ENCODE measurements at places on chromosomes 12 and 14.

- no peak overlapping the region for H3K4me3 ChIP-seq
- no peak for DNase-seq
- H3K27me3 ChIP-seq: no peaks in the 10 kb centered on the region
Observed at GRCh38 chr14:55805250-55805649, 225.2 kb downstream of the KTN1 start.

- DNase-seq: no peak
- no peaks in the 10 kb centered on the region for H3K27me3 ChIP-seq
- H3K27ac ChIP-seq: no peak overlapping the region
- no peaks in the 10 kb centered on the region for H3K36me3 ChIP-seq
Observed at GRCh38 chr12:130770413-130771028, 54.4 kb upstream of the RIMBP2 start.

DNA sequence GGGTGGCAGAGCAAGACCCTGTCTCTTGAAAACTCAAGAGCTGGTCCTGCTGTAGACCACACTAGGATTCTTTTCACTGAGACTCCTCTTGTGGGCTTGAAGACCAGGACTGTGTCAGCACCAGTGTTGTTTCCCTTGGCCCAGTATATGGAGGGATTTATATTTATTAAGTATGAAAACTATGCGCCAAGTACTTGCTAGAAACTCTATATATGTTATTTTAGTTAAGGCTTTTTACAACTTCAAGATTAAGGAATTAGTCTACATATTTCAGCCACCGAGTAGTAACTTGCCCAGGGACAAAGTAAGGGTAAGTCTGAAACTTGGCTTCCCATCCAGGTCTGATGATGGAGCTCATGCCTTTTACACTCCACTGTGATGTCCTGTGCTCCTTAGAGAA is 488.4 kb downstream of the PCNX1 start:
- peak overlapping the region; percentile 67 for H3K27ac ChIP-seq
- no peaks in the 10 kb centered on the region for H3K36me3 ChIP-seq
- H3K27me3 ChIP-seq: no peaks in the 10 kb centered on the region
- no peaks in the 10 kb centered on the region for H3K4me1 ChIP-seq

DNA sequence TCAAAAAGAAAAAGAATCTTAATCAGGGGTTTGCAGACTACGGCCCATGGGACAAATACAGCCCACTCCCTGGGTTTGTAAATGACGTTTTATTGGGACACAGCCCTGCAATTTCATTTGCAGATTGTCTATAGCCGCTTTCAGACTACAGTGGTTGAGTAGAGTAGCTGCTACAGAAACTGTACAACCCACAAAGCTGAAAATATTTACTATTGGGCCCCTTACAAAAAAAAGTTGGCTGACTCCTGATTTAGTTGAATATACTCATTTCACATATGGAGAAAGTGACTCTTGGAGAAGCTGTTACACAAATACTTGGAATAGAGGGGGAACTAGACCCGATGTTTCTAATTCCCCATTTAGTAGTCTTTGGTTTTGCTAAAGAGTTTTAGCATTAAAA is 162.5 kb upstream of the NOS1 start:
- H3K4me3 ChIP-seq: no peak overlapping the region
- no peaks in the 10 kb centered on the region for H3K36me3 ChIP-seq
- H3K4me1 ChIP-seq: no peaks in the 10 kb centered on the region
- no peak overlapping the region for H3K27ac ChIP-seq
- H3K27me3 ChIP-seq: no peaks in the 10 kb centered on the region

DNA sequence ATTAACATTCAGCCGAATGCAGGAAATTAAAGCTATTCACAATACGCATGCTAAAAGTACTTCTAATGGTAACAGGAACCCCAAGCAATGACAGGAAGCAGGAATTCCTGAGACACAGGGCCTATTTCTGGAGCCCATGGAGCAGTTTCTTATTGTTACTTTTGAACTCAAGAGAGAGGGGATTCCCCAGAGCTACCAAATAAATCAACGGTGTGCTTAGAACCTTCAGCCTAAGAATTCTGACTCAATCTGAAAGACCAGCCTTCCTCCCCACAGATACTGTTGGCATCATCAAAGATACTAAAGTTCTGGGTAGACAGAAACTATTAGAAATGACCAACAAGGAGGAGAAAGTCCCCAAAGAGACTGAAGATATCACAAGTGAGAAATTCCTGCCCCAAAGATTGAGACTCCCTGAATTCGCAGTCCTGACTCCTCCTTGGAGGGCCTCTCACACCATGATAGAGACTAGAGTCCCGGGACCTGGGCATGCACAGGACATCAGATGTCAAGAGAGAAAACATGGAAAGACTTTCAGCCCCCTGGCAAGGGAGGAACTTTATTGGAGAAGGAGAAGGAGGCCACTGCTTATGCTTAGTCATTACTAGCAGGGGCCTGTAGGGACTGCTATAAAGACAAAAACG is 32.7 kb downstream of the RTRAF start:
- no peak for DNase-seq
- no peaks in the 10 kb centered on the region for H3K27me3 ChIP-seq
- H3K36me3 ChIP-seq: peaks cover 1% of the 10 kb centered on the region
- H3K4me1 ChIP-seq: no peaks in the 10 kb centered on the region

GRCh38 chr12:64461634-64462414 is 9.9 kb downstream of the TBK1 start:
- H3K4me1 ChIP-seq: no peaks in the 10 kb centered on the region
- H3K27me3 ChIP-seq: no peaks in the 10 kb centered on the region
- no peaks in the 10 kb centered on the region for H3K36me3 ChIP-seq
- no peak overlapping the region for H3K27ac ChIP-seq
- no peak overlapping the region for H3K4me3 ChIP-seq

DNA sequence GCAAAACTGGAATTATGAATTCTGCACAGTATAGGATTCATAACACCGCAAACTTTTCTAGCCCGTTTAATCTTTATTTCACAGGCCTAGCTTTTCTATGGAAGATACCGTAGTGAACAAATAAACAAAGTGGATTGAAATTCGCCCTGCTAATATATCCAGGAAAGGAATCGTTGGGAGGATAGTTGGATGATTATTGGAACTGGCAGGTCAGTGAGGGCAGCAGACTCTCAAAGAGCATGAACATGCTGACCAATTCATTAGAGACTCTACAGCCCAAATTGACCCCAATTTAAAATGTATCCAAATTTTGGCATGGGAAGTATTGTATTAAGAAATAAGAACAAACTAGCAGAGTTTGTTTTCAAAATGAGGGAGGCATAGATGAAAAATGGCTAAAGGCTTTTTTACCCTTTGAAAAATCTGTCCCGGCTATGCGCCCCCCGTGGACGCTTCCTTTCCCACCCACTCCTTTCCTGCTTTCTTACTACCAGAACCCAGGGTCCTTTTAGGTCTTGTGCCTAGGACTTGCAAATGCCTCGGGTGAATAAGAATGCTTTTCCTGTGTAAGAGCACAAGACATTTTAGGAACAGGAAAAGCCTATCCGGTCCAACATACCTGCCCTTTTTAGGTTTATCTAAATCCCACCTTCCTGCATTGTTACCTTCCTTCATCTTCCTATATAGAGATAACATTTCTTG is 84.6 kb upstream of the PTPRB start:
- no peaks in the 10 kb centered on the region for H3K36me3 ChIP-seq
- H3K4me1 ChIP-seq: no peaks in the 10 kb centered on the region
- H3K4me3 ChIP-seq: no peak overlapping the region
- H3K27me3 ChIP-seq: peaks cover 1% of the 10 kb centered on the region
- H3K27ac ChIP-seq: no peak overlapping the region
- DNase-seq: no peak

DNA sequence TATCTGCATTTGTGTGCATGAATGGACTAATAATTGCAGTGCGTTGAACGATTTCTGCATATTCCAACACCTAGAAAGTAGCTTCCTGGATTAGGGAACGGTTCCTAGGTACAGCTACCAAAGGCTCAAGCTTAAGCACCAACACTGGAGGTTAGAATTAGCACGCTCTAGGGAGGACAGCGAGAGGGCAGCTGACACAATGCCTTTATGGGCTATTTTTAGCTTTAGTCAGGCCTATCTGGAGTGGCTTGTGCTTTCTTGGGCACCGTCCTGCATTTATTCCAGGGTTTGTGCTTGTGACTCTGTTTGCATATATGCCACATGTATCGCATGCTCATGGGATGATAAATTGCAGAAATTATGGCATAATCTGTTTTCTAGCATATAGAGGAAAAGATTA is 13.7 kb downstream of the ETV6 start:
- no peak for DNase-seq
- H3K27ac ChIP-seq: peak overlapping the region; percentile 47

DNA sequence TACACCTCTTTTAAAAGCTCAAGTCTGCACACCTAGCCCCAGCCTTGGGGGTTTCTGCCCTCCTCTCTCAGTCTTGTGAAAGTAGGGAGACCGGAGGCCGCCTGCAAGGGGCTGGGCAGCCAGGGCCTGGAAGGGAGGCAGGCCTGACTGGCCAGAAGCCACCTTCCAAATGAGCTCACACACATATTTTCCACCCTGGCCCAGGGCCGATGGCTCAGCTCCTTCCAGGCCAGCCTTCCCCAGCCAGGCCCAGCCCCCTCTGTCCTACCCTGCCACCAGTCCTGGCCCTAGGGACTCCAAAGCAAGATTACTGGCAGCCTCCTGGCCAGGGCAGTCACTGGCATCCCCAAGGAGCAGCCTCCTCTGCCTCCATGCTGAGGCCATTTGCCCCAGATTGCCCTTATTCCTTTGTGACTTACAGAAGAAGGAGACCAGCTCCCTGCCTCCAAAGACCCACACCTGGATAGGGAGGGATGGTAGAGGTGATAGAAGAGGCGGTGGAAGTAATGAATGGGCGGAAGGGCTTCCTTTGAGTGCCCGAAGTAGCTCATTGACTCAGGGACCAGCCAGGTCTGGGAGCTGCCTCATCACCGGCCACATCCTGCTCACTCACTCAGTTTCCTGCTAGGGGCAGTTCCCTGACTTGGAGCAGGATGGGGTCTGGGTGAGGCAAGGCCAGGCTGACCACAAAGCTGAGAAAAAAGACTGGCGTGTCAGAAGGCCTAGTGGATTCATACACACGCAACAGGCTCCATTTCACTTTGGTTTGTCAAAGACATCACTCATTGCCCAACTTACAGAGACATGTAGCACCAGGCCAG is 14.8 kb downstream of the MMP14 start:
- H3K27ac ChIP-seq: peak overlapping the region; percentile 53
- no peak overlapping the region for H3K4me3 ChIP-seq
- no peaks in the 10 kb centered on the region for H3K27me3 ChIP-seq
- no peaks in the 10 kb centered on the region for H3K4me1 ChIP-seq
- peak; percentile 95 for DNase-seq

DNA sequence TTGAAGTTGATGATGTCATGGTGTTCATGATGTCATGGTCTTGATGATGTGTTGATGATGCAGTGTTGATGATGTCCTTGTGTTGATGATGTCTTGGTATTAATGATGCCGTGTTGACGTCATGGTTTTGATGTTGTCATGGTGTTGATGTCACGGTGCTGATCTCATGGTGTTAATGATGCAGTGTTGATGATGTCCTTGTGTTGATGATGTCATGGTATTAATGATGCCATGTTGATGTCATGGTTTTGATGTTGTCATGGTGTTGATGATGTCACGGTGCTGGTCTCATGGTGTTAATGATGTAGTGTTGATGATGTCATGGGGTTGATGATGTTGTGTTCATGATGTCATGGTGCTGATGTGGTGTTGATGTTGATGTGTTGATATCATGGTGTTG is 48.0 kb upstream of the RIMBP2 start:
- H3K27me3 ChIP-seq: no peaks in the 10 kb centered on the region
- no peak overlapping the region for H3K27ac ChIP-seq
- no peaks in the 10 kb centered on the region for H3K36me3 ChIP-seq
- no peaks in the 10 kb centered on the region for H3K4me1 ChIP-seq
- no peak for DNase-seq
- no peak overlapping the region for H3K4me3 ChIP-seq

DNA sequence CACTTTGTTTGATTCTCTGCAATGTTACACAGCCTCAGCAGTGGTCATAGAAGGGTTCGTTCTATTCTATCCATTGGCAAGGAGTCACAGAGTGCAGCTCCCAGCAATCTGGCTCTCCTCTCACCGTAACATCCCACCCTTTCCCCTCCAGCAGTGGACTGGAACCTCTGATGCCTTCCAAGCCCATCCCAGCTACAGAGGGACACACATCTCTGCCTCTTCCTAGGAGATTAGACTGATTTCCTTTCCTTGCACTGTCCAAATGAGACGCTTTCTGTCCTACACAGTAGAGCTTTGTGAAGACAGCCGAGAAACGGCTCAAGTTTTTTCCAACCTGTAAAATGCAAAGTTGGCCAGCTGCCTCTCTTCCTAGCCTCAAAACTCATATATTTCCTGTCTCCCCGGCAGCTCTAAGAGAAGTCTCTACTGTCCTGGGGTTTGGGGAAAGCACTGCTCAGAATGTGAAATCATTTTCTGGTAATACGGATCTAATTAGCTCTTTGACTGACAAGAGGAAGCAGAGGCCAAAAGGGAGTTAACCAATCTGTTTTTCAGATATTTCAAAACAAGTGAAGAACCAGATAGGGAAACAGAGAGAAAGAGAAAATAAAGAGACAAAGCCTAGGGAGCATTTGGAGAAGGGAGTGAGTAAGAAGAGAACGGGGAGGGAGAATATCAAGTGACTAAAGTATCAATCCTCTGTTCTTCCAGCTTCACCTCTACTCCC is 516 bp downstream of the NINJ2 start:
- H3K4me3 ChIP-seq: peak overlapping the region; percentile 9
- peaks cover 2% of the 10 kb centered on the region for H3K4me1 ChIP-seq
- no peaks in the 10 kb centered on the region for H3K36me3 ChIP-seq
- no peaks in the 10 kb centered on the region for H3K27me3 ChIP-seq
- H3K27ac ChIP-seq: no peak overlapping the region

DNA sequence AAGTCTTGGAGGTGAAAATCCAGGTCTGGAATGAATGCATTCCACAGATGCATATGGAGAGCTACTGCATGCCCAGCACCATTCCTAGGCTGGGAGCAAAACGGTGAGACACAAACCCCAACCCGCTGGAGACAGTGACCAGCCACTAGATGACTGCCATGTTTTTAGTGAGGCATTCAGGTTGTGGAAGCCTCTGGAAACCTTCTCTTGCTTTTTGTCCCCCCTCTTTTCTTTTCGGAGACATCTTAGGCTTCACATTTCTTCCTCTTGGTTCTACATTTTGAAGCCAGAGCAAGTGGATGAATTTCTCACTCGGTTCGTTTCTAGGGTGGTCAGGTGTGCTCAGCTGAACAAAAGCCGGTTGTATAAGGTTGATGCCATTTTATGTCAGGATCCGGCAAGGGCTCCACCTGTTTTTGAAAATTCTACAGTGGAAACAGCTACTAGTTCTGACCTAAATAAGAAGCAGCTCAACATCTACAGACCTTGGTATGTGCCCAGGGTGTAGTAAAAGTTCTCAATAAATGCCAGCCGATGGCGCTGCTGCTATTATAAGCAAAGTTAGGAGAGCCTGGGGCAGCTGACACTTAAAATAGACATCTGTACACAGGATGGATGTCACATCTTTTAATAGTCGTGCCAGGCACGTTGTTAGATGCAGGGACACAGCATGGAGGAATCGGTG is 1.8 kb upstream of the ZNF839 start:
- H3K4me3 ChIP-seq: peak overlapping the region; percentile 30
- no peak for DNase-seq
- H3K27ac ChIP-seq: no peak overlapping the region
- H3K27me3 ChIP-seq: no peaks in the 10 kb centered on the region
- H3K4me1 ChIP-seq: no peaks in the 10 kb centered on the region
- no peaks in the 10 kb centered on the region for H3K36me3 ChIP-seq
